ENCODE measurements at places on chromosomes 7 and 10. TPM values are rescaled to one million over a fixed set of nuclear protein-coding genes. Genes with fewer than 3 reads are reported as not detected.

NOC3L gene
- total RNA-seq = 21.8 TPM

GRCh38 chr10:101851411-101852116 lies 8.0 kb upstream of the KCNIP2 start:
- DNase-seq = no peak

STEAP1B gene
- 2.6 TPM for total RNA-seq

- no peak for DNase-seq
Measured at GRCh38 chr10:33901166-33901565, 566.7 kb upstream of the NRP1 start.

DNA sequence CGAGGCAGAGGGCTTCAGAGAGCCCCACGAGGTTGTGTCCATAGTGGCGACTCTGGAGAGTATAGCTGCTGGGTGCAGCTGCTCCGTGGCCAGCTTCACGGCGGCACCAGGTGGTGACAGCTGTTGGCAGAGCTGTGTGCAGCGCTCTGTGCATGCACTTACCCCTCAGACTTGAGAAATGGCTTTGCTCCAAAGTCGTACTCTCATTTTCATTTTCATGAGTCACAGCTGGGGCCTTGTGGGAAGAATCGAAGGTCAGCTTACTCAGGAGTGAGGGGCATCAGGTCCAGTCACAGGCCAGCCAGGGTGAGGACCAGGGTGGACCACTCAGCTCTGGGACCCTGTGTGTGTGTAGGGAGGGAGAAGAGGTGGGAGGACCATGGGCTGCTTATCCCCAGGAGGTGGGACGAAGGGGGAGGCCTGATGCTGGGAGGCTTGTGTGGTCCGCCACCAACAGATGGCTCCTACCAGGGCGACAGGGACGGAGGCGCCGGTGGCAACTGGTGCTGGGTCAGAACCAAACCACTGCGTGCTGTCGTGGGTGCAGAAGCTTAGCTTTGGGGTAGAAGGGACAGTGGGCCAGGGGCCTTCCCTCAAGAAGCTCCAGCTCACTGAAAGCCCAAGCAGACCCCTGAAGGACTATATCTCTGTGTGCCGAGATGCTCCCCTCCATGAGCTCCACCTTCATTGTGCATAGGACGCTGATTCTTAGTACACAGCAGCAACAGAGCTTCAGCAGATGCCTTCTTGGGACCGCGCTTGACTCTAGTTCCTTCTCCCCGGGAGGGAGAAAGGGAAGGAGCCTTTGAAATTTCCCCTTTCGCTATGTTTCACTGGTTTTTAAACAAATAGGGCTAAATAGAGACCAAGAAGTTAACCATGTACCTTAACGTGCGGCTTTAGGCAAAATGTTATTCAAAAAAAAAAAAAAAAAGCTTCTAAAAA lies 225.0 kb downstream of the CELF2 start:
- DNase-seq = no peak

DNA sequence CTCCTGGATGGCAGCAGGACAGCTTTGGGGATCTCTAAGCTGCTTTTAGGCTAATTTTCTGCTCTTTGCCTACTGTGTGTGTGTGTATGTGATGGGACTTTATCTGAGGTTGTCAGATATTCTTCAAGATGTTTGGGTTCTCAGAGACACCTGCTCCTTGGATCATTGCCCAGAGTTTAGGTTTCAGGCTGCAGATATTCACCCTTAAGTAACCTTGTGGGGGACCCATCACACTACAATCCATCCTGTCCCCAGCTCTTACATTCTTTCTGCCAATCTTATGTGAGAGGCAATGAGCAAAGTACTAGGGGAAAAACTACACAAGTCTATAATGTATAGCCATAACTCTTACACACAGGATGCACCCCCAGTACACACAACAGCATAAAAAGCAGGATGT lies 263.0 kb upstream of the ZWINT start:
- DNase-seq = no peak

ACTL6B gene
- total RNA-seq = not detected

DNA sequence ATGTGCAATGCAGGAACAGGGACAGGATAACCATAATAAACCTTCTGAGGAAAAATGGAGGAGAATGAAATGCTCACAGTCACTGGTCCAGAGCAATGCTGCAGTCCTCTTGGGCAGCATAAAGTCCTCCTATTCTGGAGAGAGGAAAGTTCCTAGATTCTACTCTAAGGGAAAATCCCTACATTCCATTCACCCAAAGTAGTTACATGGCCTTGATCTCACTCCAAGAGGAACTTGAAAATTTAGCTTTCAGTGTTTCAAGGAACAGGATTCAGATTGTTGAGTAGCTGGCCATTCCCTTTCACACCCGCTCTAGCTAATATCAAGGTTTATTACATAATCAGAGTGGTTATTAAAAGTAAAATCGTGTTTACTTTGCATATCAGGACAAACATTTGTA lies 168.3 kb downstream of the CHRM2 start:
- DNase-seq = no peak

TRPV5 gene
- not detected for total RNA-seq

- no peak for DNase-seq
Measured at GRCh38 chr7:130297628-130298543, 4.9 kb downstream of the CPA4 start.

DNA sequence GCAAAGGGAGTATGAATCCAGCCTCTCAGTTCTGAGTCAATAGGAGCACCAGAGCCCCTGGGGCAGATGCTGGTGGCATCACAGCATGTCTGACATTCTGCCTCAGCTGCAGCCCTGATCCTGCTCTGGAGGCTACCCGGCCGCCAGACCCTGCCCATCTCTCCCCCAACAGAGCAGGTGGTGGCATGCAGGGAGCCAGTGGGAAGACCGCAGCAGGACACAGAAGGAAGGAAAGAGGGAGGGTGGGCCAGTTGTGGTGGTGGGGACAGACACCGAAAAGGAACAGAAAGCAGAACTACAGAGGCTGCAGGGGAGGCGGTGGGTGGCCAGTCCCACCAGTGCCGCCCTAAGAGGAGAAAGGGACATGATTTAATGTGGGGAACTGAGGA lies 35.3 kb downstream of the BLNK start:
- DNase-seq = no peak

- no peak for DNase-seq
Measured at GRCh38 chr7:133978502-133979295, 148.4 kb upstream of the LRGUK start.

- no peak for DNase-seq
Measured at GRCh38 chr7:152459724-152460251, 24.0 kb upstream of the KMT2C start.

DNA sequence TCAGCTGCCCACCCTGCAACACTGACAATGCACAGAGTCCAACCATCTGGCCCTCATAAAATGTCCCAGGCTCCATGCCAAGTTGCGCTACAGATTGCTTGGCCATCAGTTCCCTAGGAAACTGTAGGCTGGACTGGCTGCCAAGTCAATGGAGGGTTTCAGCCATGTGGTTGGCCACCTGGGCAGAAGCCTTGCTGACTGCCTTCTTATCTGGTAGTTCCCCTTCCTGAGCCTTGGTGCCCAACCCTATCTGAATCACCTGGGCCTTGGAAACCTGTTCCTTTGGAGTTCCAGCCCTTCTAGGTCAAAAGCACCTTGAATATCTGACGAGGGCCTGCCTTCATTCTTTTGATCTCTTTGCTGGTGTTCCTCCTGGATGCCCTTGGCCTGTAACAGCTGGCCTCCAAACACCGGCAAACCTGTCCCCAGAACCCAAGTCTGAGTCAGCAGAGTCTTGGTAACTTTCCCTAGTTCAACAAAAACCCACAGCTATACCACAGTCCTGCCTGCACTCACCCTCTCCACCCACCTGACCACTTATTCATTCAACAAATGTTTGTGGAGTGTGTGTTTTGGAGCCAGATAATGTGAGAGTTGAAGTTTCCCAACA lies 37.4 kb upstream of the KDM7A start:
- DNase-seq = no peak

UCN3 gene
- total RNA-seq = not detected

DNA sequence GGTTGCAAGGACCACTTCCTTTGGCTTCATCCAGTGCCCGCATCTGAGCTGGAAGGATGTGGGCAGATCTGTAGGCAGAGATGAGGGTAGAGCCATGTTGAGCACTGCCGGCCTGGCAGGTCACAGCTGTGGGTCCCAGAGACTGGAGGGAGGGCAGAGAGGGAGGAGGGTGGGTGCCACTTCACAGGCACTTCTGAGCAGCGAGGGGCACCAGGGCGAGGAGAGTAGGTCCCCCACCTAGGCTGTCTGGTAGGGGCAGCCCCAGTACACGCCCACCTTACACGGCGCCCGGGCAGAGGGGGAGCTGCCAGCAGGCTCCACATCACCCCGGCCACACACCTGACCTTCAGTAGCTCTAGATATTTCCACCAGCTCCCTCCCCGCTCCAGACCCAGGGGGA lies 473.0 kb upstream of the FOXK1 start:
- DNase-seq = no peak

- DNase-seq = peak; percentile 20
Measured at GRCh38 chr10:95295031-95295755, 4.4 kb upstream of the PDLIM1 start.

DNA sequence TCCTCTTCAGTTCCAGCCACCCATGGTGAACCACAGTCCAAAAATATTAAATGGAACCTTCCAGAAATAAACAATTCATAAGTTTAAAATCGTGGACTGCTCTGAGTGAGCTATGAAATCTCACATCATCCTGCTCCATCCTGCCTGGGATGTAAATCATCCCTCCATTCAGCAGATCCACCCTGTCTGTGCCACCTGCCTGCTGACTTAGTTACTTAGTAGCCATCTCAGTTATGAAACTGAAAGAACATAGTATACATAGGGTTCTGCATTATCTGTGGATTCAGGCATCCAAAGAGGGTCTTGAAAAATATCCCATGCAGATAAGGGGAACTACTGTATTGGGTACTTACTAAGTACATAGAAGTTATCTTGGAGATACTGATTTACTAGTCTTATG lies 89.0 kb downstream of the ST8SIA6 start:
- no peak for DNase-seq

- no peak for DNase-seq
Measured at GRCh38 chr7:18762189-18762588, 266.6 kb downstream of the HDAC9 start.

LAMTOR4 gene
- total RNA-seq = 43.6 TPM

MALSU1 gene
- 108 TPM for total RNA-seq

DNA sequence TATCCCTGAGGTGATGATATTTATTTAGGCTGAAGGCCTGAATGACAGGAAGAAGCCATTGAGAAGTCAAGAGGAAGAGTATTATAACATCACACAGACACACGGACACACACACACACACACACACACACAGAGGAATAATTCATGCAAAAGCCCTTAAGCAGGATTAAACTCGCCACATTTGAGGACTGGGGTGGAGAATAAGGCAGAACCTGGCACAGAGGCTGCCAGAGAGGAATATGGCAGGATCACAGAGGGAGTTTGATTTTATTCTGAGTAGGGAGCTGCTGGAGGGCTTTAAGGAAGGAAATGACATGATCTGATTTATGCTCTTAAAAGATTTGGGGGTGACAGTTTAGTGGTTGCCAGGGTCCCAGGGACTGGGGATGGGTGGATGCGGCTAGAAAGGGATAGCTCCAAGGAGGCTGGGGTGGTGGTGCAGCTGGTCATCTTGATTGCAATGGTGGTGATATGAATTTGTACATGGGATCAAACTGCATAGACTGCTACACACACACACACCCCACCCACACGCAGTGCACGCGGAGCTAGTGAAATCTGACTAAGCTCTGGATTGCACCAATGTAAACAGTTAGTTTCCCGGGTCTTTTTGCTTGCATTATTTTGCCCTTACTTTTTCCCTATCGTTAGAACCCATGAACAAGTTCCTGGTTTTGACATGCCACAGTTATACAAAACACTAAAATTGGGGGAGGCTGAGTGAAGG lies 11.2 kb downstream of the SMURF1 start:
- no peak for DNase-seq

GRCh38 chr10:20247891-20248708 lies 431.9 kb downstream of the PLXDC2 start:
- DNase-seq = no peak

MTPN gene
- total RNA-seq = 122 TPM

DNA sequence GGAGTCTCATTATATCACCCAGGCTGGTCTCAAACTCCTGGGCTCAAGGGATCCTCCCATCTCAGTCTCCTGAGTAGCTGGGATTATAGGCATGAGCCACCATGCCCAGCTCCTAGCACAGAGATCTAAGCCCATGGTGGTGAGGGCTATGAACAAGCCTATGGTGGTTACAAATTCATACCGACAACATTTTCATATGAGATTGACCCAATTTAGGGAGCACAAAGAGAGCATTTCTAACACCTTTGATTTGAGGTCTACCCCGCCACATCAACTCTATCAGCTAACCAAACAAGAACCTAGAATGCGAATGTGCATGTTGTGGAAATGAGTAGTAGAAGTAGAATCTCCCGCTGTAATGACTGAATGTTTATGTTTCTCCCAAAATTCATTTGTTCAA lies 14.2 kb upstream of the PRF1 start:
- DNase-seq = no peak

DNA sequence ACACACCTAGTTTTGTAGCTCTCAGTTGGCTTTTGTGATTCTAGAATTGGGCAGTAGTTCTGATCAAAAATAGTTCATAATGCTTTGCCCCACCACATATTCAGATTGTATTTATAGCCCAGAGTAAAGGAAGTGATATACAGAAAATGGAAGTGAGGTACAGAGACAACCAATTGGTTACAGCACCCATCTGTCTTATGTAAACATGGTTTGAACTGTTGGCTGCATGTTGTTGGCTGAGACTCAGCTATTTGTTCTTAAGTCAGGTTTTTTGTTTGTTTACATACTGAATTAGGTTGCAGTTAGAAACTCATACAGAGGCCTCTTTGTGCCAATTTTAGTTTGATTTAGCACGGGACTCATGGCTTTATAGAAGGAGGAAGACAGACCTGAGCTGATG lies 158.9 kb upstream of the GPR26 start:
- DNase-seq = no peak

DNA sequence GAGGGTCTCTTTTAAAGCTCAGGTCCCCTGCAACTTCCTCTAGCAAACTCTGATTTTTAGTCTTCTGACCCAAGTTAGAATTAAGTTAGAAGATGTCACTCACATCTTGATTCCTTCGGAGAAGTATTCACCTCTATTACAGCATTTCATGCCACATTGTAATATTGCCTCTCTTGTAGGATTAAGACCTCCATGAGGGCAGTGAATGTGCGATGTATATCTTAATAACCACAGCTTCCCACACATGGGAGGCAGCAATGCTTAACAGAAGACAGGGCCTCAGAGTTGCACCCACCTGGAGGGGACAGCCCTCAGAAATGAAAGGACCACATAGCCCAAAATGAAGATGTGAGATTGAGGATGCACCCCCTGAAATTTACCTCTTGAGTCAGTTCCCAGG lies 270.3 kb downstream of the HTR7 start:
- DNase-seq = no peak

- no peak for DNase-seq
Measured at GRCh38 chr7:148261996-148262688, 328.4 kb upstream of the C7orf33 start.

- DNase-seq = no peak
Measured at GRCh38 chr7:69177941-69178494, 420.3 kb upstream of the AUTS2 start.

NDUFA5 gene
- total RNA-seq = 69.8 TPM

TMEM176B gene
- 7.3 TPM for total RNA-seq

GRCh38 chr10:61408105-61408504 lies 45.1 kb downstream of the TMEM26 start:
- no peak for DNase-seq

FFAR4 gene
- total RNA-seq = 0.61 TPM

CPA2 gene
- total RNA-seq = not detected

- DNase-seq = no peak
Measured at GRCh38 chr7:84642611-84643010, 448.0 kb upstream of the SEMA3A start.

GRCh38 chr10:100520811-100521210 lies 1.1 kb upstream of the SEC31B start:
- no peak for DNase-seq

RELN gene
- 0.31 TPM for total RNA-seq

GRCh38 chr10:112115781-112116385 lies 67.7 kb downstream of the GPAM start:
- DNase-seq = peak; percentile 54

All from Calu3 (cell line).